Progenitor cell of endocrine pancreas (in vitro differentiated cells): ENCODE measurements at places on chromosomes 11 and 22. TPM values are rescaled to one million over a fixed set of nuclear protein-coding genes. Genes with fewer than 3 reads are reported as not detected.

Gene PIK3IP1
- 6.2 and 7.6 TPM in 2 replicates for total RNA-seq

DNA sequence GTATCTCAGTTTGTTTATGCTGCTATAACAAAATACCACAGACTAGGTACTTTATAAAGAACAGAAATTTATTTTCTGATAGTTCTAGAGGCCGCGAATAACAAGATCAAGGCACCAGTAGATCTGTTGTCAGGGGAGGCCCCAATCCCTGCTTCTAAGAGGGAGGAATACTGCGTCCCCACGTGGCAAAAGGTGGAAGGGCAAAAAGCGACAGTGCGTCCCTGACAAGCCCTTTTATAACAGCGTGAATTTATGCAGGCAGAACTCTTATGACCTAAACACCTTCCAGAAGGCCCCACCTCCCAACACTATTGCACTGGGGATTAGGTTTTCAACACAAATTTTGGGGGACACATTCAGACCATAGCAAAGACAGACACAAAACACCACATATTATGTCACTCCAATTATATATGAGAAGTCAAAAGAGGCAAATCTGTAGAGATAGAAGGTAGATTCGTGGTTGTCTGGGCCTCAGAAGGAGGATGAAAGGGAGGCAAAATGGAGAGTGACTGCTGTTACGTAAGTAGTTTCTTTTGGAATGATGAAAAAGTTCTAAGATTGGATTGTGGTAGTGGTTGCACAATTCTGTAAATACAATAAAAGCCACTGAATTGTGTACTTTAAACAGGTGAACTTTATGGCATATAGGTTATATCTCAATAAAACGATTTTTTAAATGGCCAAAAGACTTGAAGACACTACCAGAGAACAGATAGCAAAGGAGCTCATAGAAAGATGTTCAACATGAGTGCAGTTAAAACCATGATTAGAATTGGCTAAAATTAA is 30.1 kb upstream of the TNRC6B start:
- no peaks in the 10 kb centered on the region for H3K27me3 ChIP-seq
- no peak overlapping the region for H3K27ac ChIP-seq
- H3K4me3 ChIP-seq: no peak overlapping the region
- H3K4me1 ChIP-seq: peaks cover 2% of the 10 kb centered on the region
- H3K36me3 ChIP-seq: peaks cover 6% of the 10 kb centered on the region
- DNase-seq: no peak

GRCh38 chr22:41177622-41178424 is 27.3 kb upstream of the L3MBTL2 start:
- no peaks in the 10 kb centered on the region for H3K4me1 ChIP-seq
- H3K27ac ChIP-seq: peak overlapping the region; percentile 90
- H3K36me3 ChIP-seq: peaks cover 36% of the 10 kb centered on the region
- no peak for DNase-seq
- no peaks in the 10 kb centered on the region for H3K27me3 ChIP-seq

Gene RAG1
- total RNA-seq: 0.65 and 1.00 TPM in 2 replicates

Gene ASRGL1
- 41.6 and 45.2 TPM in 2 replicates for total RNA-seq

DNA sequence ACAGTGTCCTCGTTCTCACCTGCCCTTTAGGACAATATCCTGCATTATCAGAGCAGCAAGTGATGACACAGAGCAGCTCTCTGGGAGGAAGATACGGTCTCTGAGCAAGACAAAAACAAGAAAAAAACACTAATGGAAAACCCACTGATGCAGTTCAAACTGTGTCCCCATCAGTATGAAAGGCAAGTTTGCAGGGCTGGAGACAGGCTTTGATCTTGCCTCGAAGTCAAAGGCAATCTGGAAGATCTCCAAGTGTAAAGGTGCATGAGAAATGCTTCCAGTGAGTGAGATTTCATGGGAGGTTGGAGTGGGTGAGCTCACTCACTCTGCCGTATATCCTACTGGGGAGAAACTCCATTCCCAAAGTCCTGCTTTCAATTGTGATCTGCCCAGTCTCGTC is 157.5 kb downstream of the KIRREL3 start:
- no peak overlapping the region for H3K4me3 ChIP-seq
- no peak for DNase-seq
- peaks cover 30% of the 10 kb centered on the region for H3K27me3 ChIP-seq
- no peaks in the 10 kb centered on the region for H3K36me3 ChIP-seq

Gene INPP5J
- total RNA-seq: 14.8 and 17.9 TPM in 2 replicates

DNA sequence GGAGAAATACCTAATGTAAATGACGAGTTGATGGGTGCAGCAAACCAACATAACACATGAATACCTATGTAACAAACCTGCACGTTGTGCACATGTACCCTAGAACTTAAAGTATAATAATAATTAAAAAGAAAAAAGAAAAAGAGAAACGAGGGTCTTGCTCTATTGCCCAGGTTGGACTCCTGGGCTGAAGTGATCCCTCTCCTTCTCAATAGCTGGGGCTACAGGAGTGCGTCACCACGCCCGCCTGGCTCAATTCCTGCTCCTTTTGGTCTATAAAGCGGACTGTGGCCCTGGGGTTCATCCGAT is 521 bp upstream of the PTS start:
- H3K36me3 ChIP-seq: no peaks in the 10 kb centered on the region
- peaks cover 3% of the 10 kb centered on the region for H3K27me3 ChIP-seq
- peak overlapping the region; percentile 91 for H3K4me3 ChIP-seq
- peaks cover 7% of the 10 kb centered on the region for H3K4me1 ChIP-seq
- H3K27ac ChIP-seq: peak overlapping the region; percentile 97

Gene SLCO2B1
- total RNA-seq: 6.6 and 7.3 TPM in 2 replicates

Gene KDELR3
- 5.7 and 6.3 TPM in 2 replicates for total RNA-seq
